ENCODE measurements at places on chromosomes 2 and 18. TPM values are rescaled to one million over a fixed set of nuclear protein-coding genes. Genes with fewer than 3 reads are reported as not detected.

The CHRNG gene
- not detected for total RNA-seq

The UGT1A10 gene
- total RNA-seq = not detected

The LRATD1 gene
- 8.1 TPM for total RNA-seq

The UGT1A3 gene
- not detected for total RNA-seq

The SELENOI gene
- total RNA-seq = 24.7 TPM

The NEB gene
- total RNA-seq = under 0.01 TPM

The PARD3B gene
- total RNA-seq = 0.42 TPM

The EN1 gene
- not detected for total RNA-seq

The LHCGR gene
- not detected for total RNA-seq

The TMEM37 gene
- total RNA-seq = not detected

The TTC27 gene
- total RNA-seq = 30.8 TPM

The DLX1 gene
- 1.8 TPM for total RNA-seq

The BOLA3 gene
- total RNA-seq = 167 TPM

The IL1R1 gene
- 4.7 TPM for total RNA-seq

The CAPG gene
- total RNA-seq = 287 TPM

The VSNL1 gene
- 12.8 TPM for total RNA-seq

The IMPACT gene
- 41.9 TPM for total RNA-seq

The KCNG2 gene
- total RNA-seq = not detected

The ZNF236 gene
- 4.6 TPM for total RNA-seq

The ARL5A gene
- 34.0 TPM for total RNA-seq

The CREG2 gene
- total RNA-seq = 0.31 TPM
